ENCODE measurements at places on chromosomes 11 and 22.

DNA sequence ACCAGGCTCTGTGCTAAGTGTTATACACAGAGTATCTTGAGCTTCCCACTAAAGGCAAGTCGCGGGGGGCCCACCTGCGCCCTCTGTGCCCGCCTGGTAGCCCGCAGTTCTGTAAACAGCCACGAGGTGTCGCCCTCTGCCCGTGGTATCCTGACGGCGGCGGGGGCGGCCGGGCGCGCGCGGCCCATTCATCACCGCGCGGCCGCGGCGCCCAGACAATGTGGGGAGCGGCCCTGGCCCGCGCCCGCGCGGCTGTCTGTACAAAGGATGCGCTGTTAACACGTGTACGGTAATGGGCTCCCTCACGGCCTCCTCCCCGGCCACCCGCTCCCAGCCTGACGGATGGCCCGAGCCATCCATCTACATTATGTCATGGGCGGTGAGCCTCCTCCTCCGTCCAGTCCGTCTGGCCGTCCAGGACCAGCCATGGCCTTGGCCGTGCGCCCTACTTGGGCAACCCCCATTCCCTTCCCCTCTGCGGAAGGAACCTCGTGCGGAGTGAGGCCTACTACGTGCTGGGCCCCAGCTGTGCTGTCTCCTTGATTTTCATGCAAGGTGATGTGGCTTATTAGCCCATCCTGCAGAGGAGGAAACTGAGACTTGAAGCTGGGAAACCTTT is 99.4 kb downstream of the MIAT start:
- DNase-seq, result peak; percentile 1

GRCh38 chr22:38109371-38110001 is 998 bp downstream of the BAIAP2L2 start:
- no peak for DNase-seq

DNA sequence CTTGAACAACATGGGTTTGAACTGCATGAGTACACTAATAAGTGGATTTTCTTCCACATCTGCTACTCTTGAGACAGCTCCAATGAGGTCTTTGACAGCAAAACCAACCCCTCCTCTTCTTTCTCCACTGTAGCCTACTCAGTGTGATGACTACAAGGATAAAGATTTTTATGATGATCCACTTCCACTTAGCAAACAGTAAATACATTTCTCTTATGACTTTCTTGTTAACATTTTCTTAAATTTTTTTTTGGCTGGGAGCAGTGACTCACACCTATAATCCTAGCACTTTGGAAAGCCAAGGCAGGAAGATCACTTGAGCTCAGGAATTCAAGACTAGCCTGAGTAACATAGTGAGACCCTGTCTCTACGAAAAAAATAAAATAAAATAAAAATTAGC is 9.9 kb upstream of the EIF4G2 start:
- DNase-seq, result no peak

DNA sequence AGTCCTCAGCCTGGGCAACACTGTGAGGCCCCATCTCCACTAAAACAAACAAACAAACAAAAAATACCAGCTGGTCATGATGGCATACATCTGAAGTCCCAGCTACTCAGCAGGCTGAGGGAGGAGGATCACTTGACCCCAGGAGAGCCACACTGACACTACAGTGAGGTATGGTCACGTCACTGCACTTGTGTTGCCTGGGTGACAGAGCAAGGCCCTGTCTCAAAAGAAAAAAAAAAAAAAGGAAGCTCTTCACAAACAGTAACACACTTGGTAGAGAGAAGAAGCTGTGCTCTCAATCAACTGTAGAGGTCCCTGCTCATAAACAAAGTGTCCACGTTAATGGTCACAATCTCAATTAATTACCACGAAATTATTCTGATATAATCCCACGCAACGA is 401.6 kb upstream of the CCDC90B start:
- DNase-seq, result no peak

- no peak for DNase-seq
Measured at GRCh38 chr22:24997023-24997422, 44.5 kb downstream of the KIAA1671 start.

DNA sequence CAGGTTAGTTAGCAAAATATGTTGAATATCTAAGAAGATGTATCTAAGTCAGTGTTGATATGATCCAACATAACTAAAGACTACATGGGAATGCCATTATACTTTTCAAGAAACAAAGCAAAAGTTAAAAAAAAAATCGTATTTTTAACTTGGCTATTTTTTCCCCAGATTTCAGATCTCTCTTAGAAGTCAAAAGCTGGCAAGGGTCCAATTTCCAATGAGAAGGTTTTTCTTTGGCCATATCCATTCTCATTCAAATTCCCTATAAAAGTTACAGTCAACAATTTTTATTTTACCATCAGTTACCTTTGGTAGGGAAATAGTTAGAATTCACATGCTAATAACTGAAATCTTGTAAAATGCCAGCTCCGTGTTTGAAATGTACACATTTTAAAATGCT is 70.5 kb upstream of the FAT3 start:
- DNase-seq, result no peak

DNA sequence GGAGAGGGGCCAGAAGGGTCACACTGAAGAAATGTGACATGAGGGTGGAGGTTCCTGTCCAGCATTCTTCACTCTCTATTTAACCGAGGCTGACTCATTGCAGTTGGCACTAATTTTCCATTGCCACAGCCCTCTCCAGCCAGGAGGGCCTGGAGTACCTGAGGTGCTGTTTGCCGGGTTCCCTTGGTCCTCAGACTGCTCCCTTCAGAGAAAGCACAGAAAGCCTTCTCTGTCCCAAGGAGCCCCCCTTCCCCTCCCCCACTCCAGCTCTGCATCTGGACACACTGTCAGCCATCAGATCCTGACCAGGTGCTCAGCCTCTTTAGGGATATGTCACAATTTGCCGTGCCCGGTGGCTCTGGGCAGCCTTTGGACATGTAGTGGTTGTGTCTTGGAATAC is 3.2 kb upstream of the C11orf91 start:
- DNase-seq, result no peak

GRCh38 chr11:112118176-112118575 is 31.5 kb downstream of the SDHD start:
- no peak for DNase-seq

DNA sequence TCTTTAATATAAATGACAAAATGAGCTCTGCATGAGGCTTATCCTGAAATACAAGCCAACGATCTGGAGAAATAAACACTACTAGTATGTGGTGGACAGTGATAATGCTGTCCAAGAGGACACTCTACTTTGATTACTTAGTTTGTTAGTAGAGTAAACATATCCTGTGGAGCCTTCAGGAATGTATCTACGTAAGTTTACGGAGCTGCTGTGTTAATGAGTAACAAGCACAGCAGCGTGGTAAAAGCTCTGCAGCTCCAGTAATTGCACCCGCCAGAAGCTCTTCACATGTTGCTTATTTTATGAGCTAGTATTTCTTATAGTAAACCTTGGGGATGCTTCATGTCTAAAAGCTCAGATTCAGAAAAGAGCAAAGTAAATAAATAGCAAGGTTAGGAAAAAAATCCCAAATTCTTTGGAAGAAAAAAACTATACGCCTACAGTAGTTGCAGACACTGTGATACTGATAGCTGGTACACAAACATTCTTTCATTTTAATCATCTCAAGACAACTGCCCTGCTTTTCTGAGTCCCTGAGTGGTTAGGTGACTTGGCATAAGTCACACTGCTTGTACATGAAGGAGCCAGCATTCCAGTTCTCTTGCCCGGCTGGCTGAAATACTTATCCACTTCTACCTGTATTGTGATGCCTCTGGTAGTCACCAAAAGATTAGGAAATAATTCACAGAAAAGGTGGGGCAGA is 32.7 kb upstream of the CCDC34 start:
- DNase-seq, result no peak

DNA sequence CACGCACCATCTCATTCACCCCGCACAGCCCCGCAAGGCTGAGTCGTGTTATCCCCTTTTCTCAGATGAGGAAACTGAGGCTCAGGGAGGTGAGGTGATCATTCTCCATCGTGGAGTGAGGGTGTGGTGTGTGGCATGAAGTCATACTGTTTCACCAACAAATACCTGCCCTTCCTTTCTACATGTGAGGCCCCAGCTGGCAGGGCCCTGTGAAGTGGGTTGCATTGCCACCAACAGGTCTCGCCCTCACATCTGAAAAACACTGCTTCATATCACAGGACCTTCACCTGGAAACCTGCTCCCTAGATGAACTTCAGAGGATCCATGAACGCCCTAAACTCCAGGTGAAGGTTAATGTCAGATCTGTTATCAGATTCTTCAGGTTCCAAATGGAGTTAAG is 4.3 kb downstream of the SSTR3 start:
- no peak for DNase-seq

DNA sequence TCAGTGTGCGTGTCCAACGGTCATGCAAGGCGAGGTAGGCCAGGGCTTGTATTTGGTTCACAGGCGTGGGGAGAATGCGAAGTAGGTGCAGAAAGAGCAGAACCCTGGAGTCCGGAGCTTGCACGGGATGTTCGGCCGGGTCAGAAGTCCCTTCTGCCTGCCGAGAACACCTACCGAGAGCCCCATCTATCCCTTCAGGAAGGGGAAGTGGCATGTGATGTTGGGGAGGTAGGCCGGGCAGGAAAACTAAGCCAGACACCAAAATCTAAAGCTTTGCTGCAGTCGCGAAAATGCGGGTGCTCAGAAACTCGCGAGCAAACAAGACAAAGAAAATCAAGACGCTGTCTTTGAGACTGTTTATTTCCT is 435 bp upstream of the TAF6L start:
- DNase-seq, result no peak

DNA sequence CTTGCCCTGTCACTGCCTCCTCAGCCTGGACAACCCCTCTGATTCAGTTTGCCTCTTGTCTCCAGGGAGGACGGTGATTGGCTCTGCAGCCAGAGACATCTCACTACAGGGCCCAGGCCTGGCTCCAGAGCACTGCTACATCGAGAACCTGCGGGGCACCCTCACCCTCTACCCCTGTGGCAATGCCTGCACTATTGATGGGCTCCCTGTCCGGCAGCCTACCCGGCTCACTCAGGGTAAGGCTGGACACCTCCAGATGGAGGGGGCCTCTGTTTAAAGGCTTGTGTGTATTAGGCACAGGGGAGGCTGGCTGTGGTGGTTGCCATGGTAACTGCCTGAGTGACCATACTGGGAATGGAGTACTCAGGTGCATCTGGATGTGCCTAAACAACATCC is 8.6 kb downstream of the PHLDB1 start:
- no peak for DNase-seq
